ENCODE measurements at places on chromosomes 7 and 10. TPM values are rescaled to one million over a fixed set of nuclear protein-coding genes. Genes with fewer than 3 reads are reported as not detected.

GRCh38 chr10:129956876-129957673, 7.0 kb downstream of the EBF3 start:
- H3K27me3 ChIP-seq = peaks cover 67% of the 10 kb centered on the region
- no peaks in the 10 kb centered on the region for H3K4me1 ChIP-seq
- no peak for DNase-seq
- no peak overlapping the region for H3K27ac ChIP-seq
- no peak overlapping the region for H3K4me3 ChIP-seq
- H3K36me3 ChIP-seq = no peaks in the 10 kb centered on the region

GRCh38 chr7:139875821-139876241, 46.8 kb downstream of the TBXAS1 start:
- H3K4me3 ChIP-seq = no peak overlapping the region
- H3K36me3 ChIP-seq = no peaks in the 10 kb centered on the region
- H3K4me1 ChIP-seq = no peaks in the 10 kb centered on the region

- H3K4me3 ChIP-seq = no peak overlapping the region
- no peak for DNase-seq
- no peaks in the 10 kb centered on the region for H3K27me3 ChIP-seq
- no peak overlapping the region for H3K27ac ChIP-seq
- no peaks in the 10 kb centered on the region for H3K36me3 ChIP-seq
These were observed 51.9 kb downstream of the TNS3 start for GRCh38 chr7:47529826-47530555.

GRCh38 chr7:121504482-121504881, 108.4 kb upstream of the FAM3C start:
- no peak overlapping the region for H3K4me3 ChIP-seq
- no peaks in the 10 kb centered on the region for H3K4me1 ChIP-seq
- H3K36me3 ChIP-seq = no peaks in the 10 kb centered on the region
- H3K27ac ChIP-seq = no peak overlapping the region
- no peaks in the 10 kb centered on the region for H3K27me3 ChIP-seq

DNA sequence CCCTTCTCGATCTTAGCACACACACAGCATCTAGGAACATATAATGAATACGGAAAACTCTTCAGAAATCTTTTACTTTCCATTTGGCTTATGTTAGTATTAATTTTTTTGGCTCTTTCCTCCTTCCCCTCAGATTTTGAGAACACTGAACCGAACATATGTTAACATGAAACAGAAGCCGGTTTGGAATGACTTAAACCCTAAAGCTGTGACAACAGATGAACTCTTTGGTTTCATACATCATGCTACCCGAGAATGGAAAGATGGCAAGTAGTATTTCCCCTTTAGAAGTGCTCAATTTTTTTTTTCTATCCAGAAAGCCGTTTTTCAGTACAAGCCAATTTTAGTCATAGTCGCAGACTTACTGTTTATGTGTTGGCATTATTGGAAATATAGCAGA, 164.7 kb downstream of the DNAH11 start:
- H3K27ac ChIP-seq = no peak overlapping the region
- no peak for DNase-seq
- no peaks in the 10 kb centered on the region for H3K36me3 ChIP-seq

Gene CALD1
- total RNA-seq = 193 TPM

DNA sequence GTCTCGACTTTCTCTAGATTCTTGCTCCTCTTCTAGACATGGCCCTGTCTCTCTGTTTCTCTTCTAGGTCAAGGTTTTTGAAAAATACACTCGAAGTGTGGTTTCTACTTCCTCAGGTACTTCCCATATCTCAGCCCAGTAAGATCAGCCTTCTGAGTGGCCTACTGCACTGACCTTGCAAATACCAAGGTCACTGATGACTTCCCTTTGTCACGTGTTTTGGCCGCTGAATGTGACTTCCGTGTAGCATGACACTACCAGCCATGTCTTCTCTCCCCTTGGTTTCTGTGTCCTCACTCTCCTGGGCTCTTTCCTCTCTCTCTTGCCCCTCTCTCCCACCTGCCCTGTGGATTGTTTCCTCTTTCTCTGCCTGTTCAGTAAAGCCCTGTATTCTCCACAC, 7.9 kb upstream of the WIPF3 start:
- no peak overlapping the region for H3K4me3 ChIP-seq
- H3K4me1 ChIP-seq = no peaks in the 10 kb centered on the region
- H3K27me3 ChIP-seq = no peaks in the 10 kb centered on the region
- H3K27ac ChIP-seq = no peak overlapping the region
- no peaks in the 10 kb centered on the region for H3K36me3 ChIP-seq

Gene HMX2
- 0.13 TPM for total RNA-seq

DNA sequence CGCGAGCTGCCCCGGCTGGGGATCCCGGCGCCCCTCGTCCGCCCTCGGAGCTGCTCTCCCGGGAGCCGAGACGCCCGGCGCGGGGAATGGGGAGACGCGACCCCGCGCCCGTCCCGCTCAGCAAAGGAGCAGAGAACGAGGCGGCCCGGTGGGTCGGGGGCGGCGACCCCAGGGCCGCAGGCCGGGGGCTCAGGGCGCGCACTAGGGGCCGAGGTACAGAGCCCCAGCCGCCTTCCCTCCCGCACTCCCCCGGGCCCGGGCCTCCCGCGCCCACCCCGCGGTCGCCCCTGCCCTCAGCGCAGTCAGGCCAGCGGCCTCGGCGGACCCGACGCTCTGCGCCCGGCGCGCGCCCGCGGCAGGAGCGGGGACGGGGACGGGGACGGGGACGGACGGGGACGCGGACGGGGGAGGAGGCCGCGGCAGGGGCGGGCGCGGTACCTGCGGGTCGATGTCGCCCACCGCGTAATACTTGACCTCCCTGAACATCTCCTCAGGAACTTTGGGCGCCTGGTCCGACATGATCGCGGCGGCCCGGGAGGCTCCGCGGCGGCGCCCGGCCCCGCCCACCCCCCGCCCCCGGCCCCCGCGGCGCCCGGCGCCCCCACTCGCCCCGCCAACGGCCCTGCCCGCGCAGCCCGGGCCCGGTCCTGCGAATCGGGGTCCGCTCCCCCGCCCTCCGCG, 373 bp downstream of the PAXIP1 start:
- no peaks in the 10 kb centered on the region for H3K36me3 ChIP-seq
- H3K4me3 ChIP-seq = peak overlapping the region; percentile 79
- H3K27me3 ChIP-seq = no peaks in the 10 kb centered on the region
- H3K4me1 ChIP-seq = no peaks in the 10 kb centered on the region

DNA sequence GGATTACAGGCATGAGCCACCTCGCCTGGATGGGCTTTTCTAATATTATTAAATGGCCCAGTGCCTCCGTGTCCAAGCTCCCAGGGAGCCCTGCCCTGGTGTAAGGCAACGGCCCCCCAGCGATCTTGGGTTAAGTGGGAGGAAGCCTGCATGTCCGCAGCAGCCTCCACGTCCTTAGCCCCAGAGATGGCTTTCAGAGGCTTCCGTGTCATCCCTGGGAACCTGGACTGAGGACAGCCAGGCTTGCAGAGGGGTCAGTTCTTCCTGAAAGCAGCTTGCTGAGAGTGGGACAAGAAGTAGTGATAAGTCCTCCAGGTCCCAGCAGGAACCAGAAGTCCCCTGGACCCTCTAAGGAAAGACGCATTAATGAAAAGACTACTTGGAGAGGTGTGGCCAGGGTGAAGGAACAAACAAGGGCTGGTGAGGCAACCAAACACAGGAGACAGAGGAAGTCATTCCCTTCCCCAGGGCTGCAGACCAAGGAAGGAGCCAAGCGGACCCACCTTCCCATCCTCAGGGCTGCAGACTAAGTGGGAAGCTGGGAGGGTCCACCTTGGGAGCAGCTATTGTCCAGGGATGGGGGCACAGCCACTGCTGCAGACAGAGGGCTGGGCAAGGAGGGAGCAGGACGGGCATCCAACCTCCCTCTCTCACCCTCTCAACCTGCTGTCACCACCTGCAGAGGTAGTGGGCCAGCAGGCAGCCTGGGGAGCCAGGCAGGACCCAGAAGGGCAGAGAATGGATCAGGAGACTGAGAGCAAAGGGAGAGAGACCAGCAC, 13.0 kb upstream of the INSIG1 start:
- no peak overlapping the region for H3K4me3 ChIP-seq
- no peaks in the 10 kb centered on the region for H3K4me1 ChIP-seq
- H3K27ac ChIP-seq = no peak overlapping the region
- H3K27me3 ChIP-seq = no peaks in the 10 kb centered on the region

Gene KLF14
- total RNA-seq = not detected

DNA sequence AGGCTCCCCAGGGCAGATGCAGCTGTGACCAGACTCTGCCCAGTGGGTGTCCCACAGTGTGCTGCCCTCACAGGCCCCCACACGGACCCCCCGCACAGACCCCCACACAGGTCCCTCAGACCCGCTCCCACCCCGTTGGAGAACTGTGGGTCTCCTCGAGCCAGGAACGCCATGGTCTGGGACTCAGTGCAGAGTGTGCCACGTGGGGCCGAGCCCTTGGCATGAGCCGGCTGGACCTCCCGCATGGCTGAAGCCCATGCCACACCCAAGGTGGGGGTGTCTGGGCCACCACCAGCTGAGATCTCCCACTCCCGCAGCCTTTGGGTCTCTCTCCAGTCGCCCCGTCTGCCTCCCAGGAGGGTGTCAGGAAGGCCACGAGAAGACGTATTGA, 34.3 kb downstream of the JAKMIP3 start:
- no peak overlapping the region for H3K4me3 ChIP-seq
- no peaks in the 10 kb centered on the region for H3K4me1 ChIP-seq
- no peaks in the 10 kb centered on the region for H3K36me3 ChIP-seq
- no peak overlapping the region for H3K27ac ChIP-seq
- no peak for DNase-seq

Gene SAMD8
- 8.9 TPM for total RNA-seq

DNA sequence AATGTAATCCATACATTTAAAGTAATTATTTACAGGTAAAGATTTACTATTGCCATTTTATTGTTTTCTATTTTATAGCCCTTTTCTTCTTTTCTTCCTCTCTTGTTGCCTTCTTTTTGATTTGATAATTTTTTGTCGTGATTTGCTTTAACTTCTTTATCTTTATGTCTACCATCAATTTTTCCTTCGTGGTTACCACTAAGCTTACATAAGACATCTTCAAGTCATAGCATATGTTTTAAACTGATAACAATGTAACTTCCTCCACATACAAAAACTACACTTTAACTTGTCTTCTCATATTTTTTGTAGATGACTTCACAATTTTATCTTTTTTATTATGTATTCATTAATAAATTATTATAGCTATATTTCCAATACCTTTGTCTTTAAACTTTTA, 316.6 kb downstream of the PLXDC2 start:
- no peak for DNase-seq
- H3K4me3 ChIP-seq = no peak overlapping the region
- no peaks in the 10 kb centered on the region for H3K36me3 ChIP-seq
- H3K4me1 ChIP-seq = no peaks in the 10 kb centered on the region
- no peaks in the 10 kb centered on the region for H3K27me3 ChIP-seq

DNA sequence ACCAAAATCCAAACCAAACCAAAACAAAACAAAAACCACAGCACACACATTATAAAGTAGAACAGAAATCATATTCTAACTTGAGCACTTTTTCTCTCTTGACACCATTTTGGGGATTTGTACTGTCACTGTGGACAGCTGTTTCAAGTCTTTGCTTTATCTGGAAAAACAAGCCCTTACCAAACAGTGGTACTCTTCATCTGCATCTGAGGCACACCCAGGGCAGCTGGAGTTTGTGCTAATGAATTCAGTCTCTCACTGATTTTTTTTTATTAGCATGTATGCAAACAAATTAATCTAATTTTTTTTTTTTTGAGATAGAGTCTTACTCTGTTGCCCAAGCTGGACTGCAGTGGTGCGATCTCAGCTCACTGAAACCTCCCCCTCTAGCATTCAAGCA, 171.4 kb downstream of the RAPGEF5 start:
- H3K27me3 ChIP-seq = no peaks in the 10 kb centered on the region
- no peak for DNase-seq
- H3K4me3 ChIP-seq = no peak overlapping the region
- H3K4me1 ChIP-seq = no peaks in the 10 kb centered on the region
- no peaks in the 10 kb centered on the region for H3K36me3 ChIP-seq

Gene SEMA3E
- 1.2 TPM for total RNA-seq

DNA sequence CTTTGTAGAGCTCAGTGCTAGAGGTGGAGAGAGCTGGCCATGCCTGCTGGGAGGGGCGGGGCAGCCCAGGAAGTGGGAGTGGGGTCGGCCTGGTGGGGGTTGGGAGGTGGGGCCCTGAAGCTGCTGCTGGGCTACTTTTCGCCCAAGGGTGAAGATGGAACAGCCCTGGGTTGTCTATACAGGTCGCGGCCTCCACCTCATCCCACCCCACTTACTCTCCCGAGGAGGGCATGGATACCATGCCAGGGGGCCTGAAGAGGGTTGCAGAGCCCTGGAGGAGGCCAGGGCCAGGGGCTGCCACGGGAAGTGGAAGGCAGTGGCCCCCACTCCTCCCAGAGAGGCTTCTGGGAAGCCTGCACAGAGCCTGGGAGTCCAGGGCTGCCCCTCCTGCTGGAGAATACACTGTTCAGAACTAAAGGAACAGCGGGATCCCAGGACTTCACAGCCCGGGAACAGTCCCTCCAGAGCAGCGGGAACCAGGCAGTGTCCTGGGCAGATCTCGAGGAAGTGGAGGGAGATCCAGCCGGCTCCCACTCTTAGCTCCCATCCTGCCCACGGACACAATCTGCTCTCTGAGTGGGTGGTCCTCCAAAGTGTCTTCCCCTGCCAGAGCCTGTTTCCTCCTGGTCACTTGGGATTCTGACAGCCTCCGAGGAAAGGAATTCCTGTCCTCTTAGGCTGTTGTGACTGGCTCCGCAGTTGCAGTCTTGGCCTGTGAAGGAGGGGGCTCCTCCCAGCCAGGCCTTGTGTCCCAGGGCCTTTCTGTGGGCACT, 23.5 kb downstream of the MAT1A start:
- no peaks in the 10 kb centered on the region for H3K4me1 ChIP-seq
- no peak for DNase-seq
- no peaks in the 10 kb centered on the region for H3K27me3 ChIP-seq
- H3K4me3 ChIP-seq = no peak overlapping the region

Gene SSC4D
- 0.45 TPM for total RNA-seq

GRCh38 chr10:80108576-80109239, 23.8 kb upstream of the PLAC9 start:
- H3K27me3 ChIP-seq = no peaks in the 10 kb centered on the region
- no peak overlapping the region for H3K27ac ChIP-seq
- no peak for DNase-seq
- no peaks in the 10 kb centered on the region for H3K36me3 ChIP-seq

Gene PRKRIP1
- 19.4 TPM for total RNA-seq

DNA sequence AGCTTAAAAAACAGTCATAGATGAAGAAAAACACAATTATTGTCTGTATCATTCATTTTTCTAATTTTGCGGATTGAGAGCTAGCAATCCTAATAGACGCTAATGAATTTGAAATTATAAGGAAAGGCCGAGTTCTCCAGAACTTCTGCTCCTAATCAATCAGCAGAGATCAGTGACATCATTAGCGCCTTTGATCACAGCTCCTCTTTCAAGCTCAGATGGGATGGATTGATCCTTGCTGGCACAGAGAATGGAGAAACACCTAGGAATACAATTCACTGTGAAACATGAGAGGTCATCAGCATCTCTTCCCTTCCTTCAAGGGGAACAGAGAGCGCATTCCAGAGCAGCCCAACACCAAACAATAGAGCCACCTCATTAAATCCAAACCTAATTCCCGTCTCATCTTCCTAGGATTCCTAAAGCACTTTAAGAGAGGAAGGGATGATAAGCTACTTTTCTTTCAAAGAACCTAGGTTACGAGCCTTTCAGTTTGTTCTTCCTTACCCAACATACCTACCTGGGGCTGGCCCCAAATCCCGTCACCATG, 24.4 kb downstream of the GLI3 start:
- H3K4me3 ChIP-seq = no peak overlapping the region
- H3K27ac ChIP-seq = no peak overlapping the region
- no peak for DNase-seq

GRCh38 chr10:91614225-91614624, 18.6 kb downstream of the PPP1R3C start:
- H3K27me3 ChIP-seq = no peaks in the 10 kb centered on the region
- no peak overlapping the region for H3K4me3 ChIP-seq
- H3K27ac ChIP-seq = peak overlapping the region; percentile 57
- no peaks in the 10 kb centered on the region for H3K36me3 ChIP-seq
- DNase-seq = no peak

Gene CRYGN
- total RNA-seq = not detected

Gene EPHB6
- 1.5 TPM for total RNA-seq
